Cardiac muscle cell (in vitro differentiated cells and primary cell): ENCODE measurements at places on chromosomes 7 and 10. TPM values are rescaled to one million over a fixed set of nuclear protein-coding genes. Genes with fewer than 3 reads are reported as not detected.

GRCh38 chr10:89053555-89053954 lies 63.0 kb downstream of the FAS start:
- no peak for DNase-seq

GRCh38 chr7:107659666-107660065 lies 962 bp upstream of the SLC26A4 start:
- no peak for DNase-seq

GRCh38 chr10:1227510-1228402 lies 171.6 kb downstream of the WDR37 start:
- no peak for DNase-seq

DNA sequence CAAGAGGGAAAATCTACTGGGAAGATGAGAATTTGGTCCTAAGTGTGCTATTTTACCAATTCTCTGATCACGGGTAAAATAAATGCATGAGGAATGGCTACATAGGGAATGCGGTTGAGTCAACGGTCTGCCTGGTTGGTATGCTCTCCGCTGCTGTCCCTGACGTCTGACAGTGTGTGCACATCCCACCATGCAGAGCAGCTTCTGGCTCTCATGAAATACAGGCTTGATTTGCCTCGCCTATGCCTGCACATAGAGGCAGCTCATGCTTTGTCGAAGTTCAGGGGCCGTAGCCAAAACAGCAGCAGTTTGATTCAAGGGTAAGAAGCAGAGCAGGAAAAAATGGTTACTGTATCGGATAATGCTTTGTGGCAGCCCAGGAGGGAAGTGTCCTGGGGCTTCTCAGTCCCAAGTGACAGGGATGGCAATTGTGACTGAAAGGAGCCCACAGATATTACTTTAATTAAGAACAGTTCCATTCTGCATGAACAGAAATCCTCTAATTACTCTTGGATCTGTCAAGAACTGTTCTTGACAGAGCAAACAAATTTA lies 268.4 kb upstream of the SLC26A5 start:
- DNase-seq, result no peak

- DNase-seq, result no peak
Measured at GRCh38 chr7:110604885-110605284, 486.0 kb upstream of the LRRN3 start.

- DNase-seq, result no peak
Measured at GRCh38 chr7:156279635-156280034, 360.9 kb upstream of the RNF32 start.

DNA sequence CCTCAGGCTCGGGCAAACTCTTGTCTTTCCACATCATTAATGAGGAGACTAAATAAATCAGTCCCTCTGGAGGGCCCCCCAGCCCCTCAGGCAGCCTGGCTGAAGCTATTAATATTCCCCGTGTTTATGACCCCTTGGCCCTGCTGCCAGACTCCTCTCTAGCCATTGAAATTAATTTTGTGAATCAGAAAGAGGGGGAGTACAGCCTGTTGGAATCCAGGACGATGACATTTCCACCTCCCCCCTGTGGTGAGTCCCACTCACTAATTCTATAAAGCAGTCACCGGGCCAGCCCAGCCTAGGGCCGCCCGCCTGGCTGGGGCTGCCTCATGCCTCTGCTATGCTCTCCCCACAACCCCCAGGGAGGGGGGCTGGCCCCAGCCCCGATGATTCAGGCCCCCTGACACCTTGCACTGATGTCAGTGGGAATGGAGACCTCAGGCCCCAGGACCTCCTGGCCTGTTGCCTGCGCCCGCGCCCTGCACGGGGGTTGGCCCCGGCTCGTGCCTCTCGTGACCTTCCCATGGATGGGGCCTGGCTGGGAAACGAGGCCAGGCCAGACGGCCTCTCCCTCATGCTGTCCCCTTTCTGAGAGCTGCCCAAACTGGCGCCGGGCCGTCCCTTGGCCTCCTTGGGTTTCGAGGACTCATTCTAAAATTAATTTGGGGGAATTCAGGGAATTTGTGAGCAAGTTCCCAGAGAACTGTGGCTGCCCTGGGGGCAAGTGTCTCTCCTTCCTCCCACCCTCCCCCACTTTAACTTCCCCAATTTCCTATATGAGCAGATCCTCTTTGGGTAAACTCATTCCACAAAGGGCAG lies 34.0 kb downstream of the TMEM270 start:
- no peak for DNase-seq

DNA sequence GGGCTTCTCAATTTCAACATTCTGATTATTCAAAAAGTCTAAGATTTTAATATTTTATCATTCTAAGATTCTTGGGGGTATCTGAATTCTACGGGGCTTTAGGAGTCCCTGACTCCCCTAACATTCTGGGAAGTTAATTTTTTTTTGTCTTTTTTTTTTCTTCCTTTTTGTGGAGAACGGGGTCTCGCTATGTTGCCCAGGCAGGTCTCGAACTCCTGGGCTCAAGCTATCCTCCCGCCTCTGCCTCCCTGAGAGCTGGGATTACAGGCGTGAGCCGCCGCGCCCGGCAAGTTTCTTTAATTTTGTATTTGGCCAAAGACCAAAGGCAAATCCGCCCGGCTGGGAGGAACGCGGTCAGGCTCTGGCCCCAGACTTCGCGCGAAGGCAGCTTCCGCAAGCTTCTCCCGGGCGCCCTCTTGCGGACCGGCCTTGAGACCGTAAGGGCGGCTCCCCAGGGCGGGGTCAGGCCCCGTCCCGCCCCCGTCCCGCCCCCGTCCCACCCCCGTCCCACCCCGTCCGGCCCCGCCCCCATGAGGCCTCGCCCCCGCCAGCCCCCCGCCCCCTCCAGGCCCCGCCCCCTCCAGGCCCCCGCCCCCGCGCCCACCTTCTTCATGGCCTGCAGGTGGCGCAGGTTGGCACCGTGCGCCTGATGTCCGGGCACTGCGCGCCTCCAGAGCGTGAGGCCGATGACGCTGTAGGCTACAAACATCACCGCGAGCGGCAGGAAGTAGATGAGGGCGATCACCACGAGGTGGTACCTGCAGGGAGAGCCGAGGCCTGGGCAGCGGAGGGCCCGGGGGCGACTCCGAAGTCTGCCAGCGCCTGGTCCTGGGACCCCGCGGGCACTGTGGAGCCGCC lies 8.2 kb downstream of the TACR2 start:
- peak; percentile 98 for DNase-seq

DNA sequence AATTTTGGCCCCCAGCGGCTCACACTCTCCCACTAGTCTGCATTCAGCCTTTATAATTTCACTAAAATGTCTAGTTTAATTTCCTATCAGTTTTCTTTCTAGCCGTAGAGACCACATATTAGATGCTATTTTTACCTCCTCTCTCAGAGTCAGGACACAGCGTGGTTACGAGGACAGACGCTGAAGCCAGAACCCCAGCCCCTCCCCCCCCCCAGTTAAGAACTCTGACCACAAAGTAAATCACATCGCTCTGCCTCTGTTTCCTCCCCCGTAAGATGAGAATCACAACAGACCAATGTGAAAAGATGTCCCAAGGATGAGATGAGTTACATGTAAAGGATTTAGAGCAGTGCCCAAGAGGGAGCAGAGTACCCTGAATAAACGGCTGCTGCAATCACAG lies 11.1 kb upstream of the TARP start:
- no peak for DNase-seq

DNA sequence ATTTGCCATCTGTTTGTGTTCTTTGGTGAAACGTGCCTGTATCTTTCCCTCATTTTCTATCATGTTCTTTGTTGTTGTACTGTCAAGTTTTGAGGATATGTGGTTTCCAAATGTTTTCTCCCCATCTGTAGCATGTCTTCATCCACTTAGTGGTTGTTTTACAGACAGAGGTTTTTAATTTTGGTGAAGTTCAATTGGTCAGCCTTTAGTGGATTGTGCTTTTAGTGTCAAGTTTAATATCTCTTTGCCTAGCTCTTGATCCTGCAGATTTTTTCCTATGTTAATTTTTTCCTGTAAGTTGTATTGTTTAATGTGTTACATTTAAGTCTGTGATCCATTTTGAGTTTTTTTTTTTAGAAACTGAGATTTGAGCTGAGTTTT lies 95.9 kb downstream of the ANKRD61 start:
- DNase-seq, result no peak

DNA sequence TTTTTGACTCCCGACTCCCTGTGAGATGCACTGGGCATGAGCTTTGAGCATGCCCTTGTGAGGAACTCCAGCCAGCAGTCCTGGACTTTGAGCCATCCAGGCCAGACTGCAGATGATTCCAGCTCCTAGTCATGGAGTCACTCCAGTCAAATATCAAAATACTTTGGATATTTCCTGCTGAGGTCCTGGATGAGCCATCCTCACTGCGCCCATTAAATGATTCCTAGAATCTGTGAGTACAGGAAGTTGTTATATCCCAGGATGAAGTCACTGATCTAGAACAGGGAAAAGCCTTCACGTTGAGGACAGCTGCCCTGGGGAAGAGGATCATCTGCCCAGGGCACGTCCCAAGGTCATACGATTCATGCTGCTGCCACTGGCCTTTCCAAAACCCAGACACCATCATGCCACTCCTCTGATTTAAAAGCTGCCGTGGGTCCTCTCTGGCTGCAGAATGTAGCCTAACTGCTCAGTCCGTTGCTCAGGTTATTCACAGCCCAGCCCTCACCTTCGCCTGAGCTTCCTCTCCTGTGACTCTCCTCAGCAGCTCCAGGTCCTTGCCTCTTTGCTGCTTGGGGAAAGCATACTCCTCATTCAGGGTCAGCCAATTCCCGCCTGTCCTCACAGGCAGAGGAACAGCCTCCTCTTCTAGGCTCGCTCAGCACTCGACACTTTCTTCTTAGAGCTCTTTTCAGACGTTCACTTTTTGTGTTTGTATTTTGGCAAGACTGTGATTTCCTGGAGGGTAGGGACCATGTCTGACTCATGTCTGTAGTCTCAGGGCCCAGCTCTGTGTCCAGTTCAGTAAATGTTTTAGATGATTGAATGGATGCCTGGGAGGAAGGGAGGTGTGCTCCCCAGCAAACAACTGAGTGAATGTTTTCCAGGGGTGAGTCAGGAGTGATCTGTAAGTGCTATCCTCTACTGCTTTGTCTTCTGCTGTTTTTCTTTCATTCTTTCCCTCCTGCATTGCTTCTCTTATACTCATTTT lies 157.8 kb downstream of the SNX10 start:
- DNase-seq, result peak; percentile 37

DNA sequence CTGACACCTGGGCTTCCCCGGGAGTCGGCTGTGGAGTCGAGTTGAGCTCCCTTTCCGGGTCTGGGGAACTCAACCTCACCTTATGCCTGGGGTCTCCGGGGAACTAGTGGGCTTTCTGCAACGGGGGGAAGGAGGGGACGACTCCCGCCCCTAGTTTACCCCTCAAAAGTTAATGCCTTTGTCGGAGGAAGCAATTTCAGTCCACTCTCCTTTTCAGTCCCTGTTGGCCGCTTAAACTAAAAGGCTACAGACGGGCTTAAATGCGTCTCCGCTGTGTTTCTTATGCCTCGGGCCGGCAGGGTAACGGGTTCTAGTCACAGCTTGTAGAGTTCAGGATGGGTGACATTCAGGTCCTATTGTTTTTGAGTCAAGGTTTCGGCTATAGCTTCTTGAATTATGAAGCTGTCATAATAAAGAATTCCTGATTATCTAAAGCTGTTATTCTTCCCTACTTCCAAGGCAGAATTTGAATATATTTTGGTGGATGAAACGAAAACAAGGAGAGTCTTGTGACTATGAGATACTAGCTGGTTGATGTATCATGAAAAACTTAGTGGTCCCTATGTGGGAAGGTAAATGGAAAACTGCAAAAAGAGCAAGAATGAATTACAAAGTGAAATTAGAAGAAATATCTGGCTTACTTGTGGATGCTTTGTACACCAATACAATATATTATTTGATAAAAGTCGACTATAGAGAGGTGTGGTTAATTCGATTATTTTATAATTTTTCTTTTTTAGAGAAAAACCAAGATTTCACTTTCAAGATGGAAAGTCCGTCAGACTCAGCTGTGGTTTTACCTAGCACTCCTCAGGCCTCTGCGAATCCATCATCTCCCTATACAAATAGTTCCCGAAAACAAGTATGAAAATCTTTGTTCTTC lies 495 bp downstream of the SFR1 start:
- DNase-seq, result peak; percentile 18

Gene RP9
- 35.3 and 43.2 TPM in 2 replicates for polyA plus RNA-seq

Gene AGAP4
- polyA plus RNA-seq, result 13.6 and 17.2 TPM in 2 replicates

Gene CUZD1
- polyA plus RNA-seq, result not detected in 2 replicates

Gene PILRA
- 2.3 and 4.0 TPM in 2 replicates for polyA plus RNA-seq

Gene GOT1
- 243 and 245 TPM in 2 replicates for polyA plus RNA-seq

Gene NPC1L1
- polyA plus RNA-seq, result not detected in 2 replicates

Gene GNGT1
- polyA plus RNA-seq, result not detected in 2 replicates

Gene PKD2L1
- polyA plus RNA-seq, result not detected in 2 replicates
